Stimulated activated CD4-positive, alpha-beta T cell treated with anti-CD3 and anti-CD28 coated beads, Interleukin-4, amount 100 ng/mL, for 24 hours (primary cell): ENCODE measurements at places on chromosomes 12 and 14.

DNA sequence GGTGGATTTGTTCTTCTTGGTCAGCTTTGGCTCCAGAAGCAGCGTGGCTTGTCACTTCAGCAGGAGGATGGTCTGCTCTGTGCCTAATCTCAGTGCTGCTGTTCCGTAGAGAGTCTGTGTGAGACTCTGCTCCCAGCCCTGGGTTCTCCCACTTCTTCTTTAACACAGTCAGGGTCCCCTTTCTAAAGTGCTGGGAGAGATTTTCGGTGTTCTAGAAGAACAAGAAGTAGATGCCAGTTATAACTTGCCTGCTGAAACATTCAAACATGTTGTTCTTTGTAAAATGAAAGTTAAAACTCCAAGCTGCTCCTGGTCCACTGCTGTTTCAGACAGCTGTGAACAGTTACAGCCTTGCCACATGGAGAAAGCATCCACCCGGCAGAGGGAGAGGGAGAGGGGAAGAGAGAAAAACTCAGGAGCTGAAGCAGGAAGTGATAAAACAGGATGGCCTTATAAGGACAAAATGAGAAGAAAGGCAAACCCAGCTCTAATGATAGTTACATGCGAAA is 55.2 kb upstream of the CERS5 start:
- peak; percentile 25 for DNase-seq

GRCh38 chr12:131572626-131573025 is 138.3 kb upstream of the SFSWAP start:
- no peak for DNase-seq

DNA sequence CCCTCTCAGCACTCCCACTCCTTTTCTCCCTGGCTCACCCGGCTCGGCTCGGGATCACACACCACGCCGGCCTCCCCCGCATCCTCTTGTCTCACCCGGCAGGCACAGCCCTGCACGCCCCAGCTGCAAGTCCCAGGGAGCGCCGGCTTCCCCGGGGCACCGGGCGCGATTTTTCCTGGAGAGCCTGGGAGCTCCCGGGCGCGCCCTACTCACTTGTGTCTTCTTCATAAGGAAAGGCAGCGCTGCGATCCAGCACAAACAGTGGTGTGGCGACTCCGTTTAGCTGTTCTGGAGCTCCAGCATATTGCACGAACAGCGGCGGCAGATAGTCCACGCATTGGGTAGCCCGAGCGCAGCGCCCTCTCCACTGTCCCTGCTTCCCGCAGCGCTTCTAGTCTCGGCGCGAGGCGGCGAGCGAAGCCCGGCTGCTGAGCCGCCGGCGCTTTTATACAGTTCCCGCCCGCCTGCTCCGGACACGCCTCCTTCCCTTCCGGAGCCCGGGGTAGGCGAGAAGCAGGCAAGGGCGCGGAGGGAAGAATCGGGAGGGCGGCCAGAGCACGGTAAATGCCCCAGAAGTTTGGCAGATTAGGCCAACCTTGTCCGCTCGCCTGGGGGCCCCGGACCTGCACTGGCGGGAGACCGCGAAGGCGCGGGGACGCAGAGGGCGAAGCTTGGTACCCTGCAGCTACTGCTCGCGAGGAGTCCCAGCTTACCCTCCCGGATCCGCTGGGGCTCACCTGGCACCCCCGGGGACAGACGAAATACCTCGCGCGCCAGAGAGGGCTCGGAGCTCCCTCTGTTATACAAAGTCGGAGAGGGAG is at the start of gene KITLG:
KITLG (minus strand) TSS at position 421 of the 821 bp plus-strand sequence; CDS start at position 228, 193 bp downstream.
- DNase-seq = peak; percentile 6

GRCh38 chr12:122887819-122888212 is 8.1 kb downstream of the VPS37B start:
- no peak for DNase-seq

DNA sequence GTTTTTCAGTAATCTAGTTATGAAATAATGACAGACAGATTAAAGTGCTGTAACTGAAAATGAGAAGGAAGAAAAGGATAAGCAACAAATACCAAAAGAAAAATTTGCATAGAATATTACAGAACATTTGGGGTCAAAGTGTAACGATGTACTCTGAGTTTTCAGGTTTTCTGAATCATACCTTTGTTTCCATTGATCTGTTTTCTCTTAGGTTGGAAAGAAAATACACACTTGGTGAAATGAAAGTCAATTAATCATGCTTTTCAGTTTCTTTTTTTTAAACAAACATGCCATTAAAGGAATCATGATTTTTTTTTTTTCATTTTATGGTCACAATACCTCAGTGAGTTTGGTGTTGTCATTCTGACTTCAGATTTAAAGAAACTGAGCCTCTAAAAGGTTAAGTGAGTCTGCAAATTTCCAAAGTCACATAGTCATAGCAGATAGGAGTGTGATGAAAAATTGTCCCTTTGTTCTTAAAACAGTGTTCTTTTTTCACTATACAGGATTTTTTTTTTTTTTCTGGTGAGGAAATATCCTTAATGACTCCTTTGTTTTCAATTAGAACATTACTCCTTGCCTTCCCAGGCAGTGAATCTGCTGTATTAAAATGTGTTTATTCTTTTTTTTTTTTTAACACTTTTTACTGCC is 35.9 kb upstream of the PZP start:
- DNase-seq = no peak
